ENCODE measurements at places on chromosomes 1 and 21.

DNA sequence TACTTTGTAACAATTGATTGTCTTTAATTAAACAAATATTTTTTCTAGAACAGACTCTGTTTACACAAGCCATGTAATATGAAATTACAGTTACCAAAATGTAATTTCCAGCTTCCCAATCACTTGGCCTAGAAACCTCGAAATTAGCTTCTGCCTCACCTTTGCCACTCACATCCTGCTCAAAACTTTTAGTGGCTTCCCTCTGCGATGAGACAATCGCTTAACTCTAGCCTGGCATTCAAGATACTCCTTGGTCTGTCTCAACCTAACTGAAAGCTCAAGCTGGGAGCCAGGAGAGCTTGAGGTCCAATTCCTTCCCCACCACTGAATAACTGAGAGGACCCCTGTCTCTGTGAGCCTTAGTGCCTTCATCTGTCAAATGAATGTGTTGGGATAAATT is 42.8 kb downstream of the GFI1 start:
- no peak for DNase-seq

- DNase-seq, result no peak
These were observed 31.1 kb upstream of the ZBTB40 start for GRCh38 chr1:22420455-22421053.

GRCh38 chr1:55285834-55286233 is 70.7 kb upstream of the USP24 start:
- no peak for DNase-seq

GRCh38 chr1:26072305-26072704 is 4.9 kb upstream of the TRIM63 start:
- DNase-seq, result no peak
